ENCODE measurements at places on chromosomes 7 and 10.

- DNase-seq, result no peak
Measured at GRCh38 chr10:6247041-6247712, 44.4 kb downstream of the PFKFB3 start.

- DNase-seq, result no peak
Measured at GRCh38 chr7:137258552-137258951, 85.0 kb downstream of the PTN start.

GRCh38 chr10:127265288-127265687 lies 68.9 kb upstream of the INSYN2A start:
- no peak for DNase-seq

- no peak for DNase-seq
Measured at GRCh38 chr7:150971242-150972022, 6.7 kb downstream of the KCNH2 start.

DNA sequence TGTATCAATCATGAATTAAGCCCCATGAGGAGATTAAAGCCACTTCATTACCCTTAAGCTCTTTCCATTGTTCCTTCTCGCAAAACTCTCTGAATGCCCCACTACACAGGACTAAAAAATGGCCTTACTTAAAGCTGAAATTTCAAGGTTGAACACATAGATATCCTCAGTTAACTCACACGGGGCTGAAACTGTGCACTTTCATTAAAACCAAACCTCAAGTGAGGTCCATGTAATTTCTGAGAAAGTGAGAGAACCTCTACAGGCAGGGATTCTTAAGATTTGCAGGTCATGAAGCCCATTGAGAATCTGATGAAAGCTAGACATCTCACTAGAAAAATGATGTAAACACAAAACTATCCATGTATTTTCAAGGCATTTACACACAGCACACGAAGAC lies 15.9 kb downstream of the DENND11 start:
- DNase-seq, result no peak

DNA sequence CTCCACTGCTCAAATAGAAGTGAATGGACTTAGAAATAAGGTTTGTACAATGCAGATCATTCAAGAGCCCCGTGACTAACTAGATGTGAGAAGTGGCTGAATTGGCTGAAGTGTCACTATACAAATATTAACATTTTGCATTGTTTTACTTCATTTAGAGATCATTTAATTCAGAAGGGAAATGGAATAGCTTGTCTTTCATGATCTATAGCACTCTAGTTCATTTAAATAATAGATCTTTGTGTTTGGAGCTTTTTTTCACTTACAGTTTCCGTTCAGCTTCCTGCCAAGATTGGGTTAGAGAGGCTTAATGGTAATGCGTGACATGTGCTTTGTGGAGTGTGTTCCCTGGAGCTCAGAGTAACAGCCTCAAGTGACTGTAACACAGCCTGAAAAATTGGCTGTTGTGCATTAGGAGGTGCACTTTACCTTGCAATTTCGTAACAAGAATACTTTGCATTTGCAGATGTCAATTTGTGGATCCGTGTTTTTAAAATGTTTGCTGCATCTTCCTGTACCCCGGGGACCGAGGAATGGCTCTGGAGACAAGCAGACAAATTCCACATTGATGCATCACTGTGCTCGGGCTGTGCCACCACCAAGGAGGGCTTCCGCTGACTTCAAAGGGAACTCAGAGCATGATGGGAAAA lies 170.3 kb downstream of the NRP1 start:
- no peak for DNase-seq

DNA sequence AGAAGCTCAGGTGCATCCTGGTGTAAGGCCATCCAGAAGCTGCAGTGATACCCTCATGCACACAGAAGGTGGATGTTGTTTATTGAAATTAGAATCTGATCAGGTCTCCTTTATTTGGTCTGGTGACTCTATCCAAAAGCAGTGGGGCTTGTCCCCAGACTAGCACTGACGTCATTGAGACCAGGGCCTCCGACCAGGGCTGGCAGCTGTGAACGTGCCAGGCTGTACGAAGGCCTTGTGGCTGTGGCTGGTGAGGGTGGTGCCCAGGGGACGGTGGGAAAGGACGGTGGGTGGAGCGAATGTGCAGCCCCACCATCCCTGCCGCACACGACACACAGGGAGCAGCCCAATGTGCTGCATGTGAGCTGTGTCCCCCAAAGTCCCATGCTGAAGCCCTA lies 160.0 kb downstream of the ADARB2 start:
- no peak for DNase-seq

- DNase-seq, result peak; percentile 57
Measured at GRCh38 chr7:129134356-129134987, 10.0 kb upstream of the TSPAN33 start.

DNA sequence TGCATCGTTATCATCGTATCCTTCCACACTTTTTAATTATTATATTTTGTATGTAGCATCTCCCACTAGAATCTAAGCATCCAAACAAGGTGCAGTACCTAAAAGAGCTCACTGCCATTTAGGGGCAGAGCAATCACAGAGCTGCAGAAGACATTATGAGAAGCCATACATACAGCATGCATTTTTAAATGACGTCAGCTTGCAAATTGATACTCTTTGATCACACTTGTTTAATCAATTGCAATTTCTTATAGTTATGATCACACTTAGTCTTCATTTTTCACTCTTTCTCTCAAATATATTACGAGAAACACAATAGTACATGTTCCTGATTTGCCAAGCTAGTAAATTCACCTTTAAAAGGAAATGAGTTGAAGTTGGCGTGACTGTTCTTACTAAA lies 753.3 kb upstream of the LRRN3 start:
- no peak for DNase-seq

GRCh38 chr7:919924-920341 lies 34.5 kb downstream of the ADAP1 start:
- DNase-seq, result no peak

GRCh38 chr7:47498229-47499056 lies 83.5 kb downstream of the TNS3 start:
- no peak for DNase-seq

DNA sequence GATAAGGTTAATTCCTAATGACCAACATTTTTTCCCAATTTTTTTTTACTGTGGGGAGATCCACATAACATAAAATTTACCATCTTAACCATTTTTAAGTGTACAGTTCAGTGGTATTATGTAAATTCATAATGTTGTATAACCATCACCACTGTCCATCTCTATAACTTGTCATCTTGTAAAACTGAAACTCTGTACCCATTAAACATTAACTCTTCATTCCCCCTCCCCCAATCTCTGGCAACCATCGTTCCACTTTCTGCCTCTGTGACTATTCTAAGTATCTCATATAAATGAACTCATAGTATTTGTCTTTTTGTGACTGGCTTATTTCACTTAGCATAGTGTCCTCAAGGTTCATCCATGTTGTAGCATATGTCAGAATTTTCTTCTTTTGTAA lies 46.0 kb upstream of the HPS1 start:
- DNase-seq, result no peak

DNA sequence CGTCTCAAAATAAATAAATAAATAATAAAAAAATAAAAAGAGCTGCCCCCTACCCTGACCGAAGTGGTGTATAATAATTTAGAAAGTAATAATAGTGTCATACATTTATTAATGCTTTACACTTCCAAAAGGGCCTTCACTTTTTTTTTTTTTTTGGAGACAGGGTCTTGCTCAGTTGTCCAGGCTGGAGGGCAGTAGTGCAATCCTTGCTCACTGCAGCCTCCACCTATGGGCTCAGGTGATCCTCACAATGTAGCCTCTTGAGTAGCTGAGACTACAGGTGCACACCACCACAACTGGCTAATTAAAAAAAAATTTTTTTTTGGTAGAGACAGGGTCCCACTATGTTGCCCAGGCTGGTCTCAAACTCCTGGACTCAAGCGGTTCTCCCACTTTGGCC lies 1.4 kb downstream of the FAM149B1 start:
- no peak for DNase-seq

- no peak for DNase-seq
Measured at GRCh38 chr10:70233939-70234300, 691 bp upstream of the PPA1 start.

- peak; percentile 98 for DNase-seq
Measured at GRCh38 chr7:17369691-17370426, 71.4 kb downstream of the AHR start.

- no peak for DNase-seq
Measured at GRCh38 chr7:149882248-149883047, 8.7 kb downstream of the ATP6V0E2 start.

GRCh38 chr7:41977151-41977651 lies 259.8 kb downstream of the GLI3 start:
- DNase-seq, result peak; percentile 40

GRCh38 chr7:40587419-40587818 lies 452.6 kb downstream of the SUGCT start:
- no peak for DNase-seq

DNA sequence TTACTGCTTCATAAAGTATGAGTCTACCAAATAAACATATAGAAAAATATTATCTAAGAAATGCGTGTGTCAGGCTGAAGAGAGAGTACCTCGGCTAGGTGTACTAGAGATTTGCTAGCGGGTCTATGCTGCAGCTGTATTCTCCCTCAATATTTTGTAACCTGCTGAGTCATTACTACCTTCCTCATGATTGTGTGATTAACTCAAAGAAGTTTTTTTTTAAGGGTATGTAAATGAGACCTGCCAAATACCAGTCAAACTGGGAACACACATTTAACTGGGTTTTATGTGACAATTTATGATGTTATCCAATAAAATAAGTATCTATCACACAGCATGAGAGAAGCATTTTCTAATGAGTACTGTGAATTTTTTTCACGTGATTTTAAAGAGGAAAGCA lies 180.4 kb downstream of the RNF133 start:
- no peak for DNase-seq

GRCh38 chr7:2820508-2820934 lies 23.6 kb downstream of the GNA12 start:
- peak; percentile 98 for DNase-seq

DNA sequence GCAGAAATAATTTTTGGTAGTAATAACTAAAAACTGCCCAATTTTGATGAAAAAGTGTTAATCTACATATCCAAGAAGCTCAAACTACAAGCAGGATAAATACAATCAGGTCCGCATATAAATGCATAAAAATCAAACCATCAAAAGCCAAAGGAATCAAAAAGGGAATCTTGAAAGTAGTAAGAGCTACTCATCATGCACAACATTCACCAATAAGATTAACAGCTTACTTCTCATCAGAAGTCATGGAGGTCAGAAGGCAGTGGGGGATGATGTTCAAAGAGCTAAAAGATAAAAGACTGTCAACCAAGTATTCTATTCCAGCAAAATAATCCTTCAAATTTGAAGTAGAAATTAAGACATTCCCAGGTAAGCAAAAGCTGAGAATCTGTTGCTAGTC lies 76.4 kb downstream of the CRPPA start:
- DNase-seq, result no peak

DNA sequence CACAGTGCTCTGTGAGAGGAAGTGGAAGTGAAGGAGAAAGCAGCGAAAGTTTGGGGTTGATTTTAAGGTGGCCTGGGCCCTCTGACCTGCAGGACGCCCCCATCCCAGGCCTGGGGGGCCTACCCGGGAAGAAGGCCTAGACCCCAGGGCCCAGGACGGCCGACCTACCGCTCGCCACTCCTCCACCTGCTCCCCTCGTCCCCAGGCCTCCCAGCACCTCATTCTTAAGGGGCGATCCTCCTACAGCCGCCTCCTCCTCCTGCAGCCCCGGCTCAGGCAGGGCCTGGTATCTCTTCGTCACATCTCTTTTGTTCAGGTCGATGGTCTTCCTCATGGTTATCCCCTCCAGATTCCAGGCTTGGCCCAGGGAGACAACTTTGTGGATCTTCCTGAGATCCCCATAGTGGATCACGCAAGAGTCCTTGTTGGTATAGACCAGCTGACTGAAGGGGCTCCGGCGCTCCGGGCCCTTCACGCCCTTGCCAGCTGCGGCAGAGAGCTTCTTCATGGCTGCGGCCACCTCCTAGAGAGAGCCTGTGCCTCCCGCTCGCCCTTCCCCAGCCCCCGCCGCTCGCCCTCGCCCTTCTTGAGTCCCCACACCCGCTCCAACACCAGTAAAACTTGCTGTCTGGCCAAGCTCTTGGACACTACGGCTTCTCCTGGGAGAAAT lies 117.5 kb downstream of the OR13A1 start:
- DNase-seq, result no peak

DNA sequence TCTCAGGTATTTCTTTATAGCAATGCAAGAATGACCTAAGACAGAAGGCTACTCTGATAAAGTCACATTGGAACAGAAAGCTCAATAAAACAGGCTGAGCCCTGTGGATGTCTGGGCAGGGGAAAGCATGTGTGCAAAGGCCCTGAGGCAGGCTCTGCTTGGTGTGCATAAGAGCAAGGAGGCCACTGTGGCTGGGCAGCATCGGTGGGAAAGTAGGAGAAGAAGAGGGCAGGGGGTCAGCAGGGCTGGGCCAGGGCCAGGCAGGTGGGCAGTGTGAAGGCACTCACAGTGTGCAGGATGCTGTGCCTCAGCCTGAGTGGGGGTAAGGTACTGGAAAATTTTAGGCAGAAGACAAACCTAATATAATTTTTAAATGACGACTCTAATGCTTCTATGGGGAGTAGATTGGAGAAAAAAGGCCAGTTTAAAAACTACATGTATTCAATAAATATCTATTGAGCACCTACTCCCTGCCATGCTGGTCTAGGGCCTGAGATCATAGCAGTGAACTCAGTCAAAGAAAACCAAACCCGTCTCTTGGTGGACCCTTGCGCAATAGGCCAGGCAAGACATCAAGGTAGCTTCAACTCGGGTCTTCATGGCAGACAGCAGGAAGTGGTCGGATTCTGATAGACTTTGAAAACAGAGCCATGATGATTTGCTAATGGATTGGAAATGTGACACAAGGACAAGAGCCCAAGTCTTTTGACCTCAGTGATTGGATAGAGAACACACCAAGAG lies 572.3 kb downstream of the TCERG1L start:
- DNase-seq, result no peak

- no peak for DNase-seq
Measured at GRCh38 chr10:104811166-104811565, 170.1 kb downstream of the SORCS3 start.

DNA sequence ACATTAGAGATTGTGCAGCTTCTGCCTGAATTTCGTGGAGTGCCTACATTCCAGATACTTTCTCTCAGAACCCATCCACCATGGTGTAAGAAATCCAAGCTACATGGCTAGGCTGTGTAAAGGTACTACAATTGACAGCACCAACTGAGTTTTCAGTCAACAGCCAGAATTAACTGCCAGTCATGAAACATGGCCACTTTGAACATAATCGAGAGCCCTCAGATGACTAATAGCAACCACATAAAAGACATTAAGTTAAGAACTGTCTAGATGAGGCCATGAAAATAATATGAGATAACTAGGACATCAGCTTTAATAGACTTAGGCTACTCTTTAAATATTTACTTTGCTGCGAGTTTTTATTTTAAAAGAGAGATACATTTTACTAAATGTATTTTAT lies 1106.8 kb upstream of the LRRTM3 start:
- no peak for DNase-seq

DNA sequence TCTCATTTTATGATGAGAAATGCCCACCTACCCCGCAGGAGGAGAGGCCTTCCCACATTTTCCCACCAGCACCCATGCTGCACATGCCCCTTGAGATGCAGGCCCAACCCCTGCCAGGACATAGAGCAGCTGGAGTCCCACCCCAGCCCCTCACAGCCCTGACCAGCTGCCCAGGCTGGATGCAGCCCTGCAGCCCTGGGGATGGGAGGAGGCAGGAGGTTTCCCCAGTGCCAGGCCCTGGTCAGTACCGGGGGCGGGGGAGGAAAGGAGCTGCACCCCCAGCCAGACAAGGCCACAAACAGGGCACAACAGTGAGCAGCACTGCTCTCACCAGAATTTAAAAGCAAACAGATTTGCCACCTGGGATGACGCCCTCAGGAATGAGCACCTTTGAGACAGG lies 196.1 kb downstream of the PTPRN2 start:
- DNase-seq, result no peak
